Common myeloid progenitor, CD34-positive (primary cell): ENCODE measurements at places on chromosomes 16 and 17.

- no peak overlapping the region for H3K4me3 ChIP-seq
- DNase-seq, result no peak
- no peaks in the 10 kb centered on the region for H3K27me3 ChIP-seq
- peaks cover 3% of the 10 kb centered on the region for H3K36me3 ChIP-seq
- peaks cover 53% of the 10 kb centered on the region for H3K4me1 ChIP-seq
These were observed 50.5 kb downstream of the CBFA2T3 start for GRCh38 chr16:88926374-88926990.

GRCh38 chr16:75648265-75649076, 898 bp downstream of the TERF2IP start:
- no peaks in the 10 kb centered on the region for H3K27me3 ChIP-seq
- peak overlapping the region; percentile 96 for H3K27ac ChIP-seq
- H3K36me3 ChIP-seq, result peaks cover 21% of the 10 kb centered on the region
- peak overlapping the region; percentile 99 for H3K4me3 ChIP-seq

GRCh38 chr16:28943281-28943680, 7.5 kb upstream of the NFATC2IP start:
- no peaks in the 10 kb centered on the region for H3K27me3 ChIP-seq
- no peak for DNase-seq
- H3K4me3 ChIP-seq, result no peak overlapping the region

- H3K4me1 ChIP-seq, result no peaks in the 10 kb centered on the region
- H3K4me3 ChIP-seq, result no peak overlapping the region
- no peak for DNase-seq
- H3K27me3 ChIP-seq, result peaks cover 4% of the 10 kb centered on the region
- H3K36me3 ChIP-seq, result no peaks in the 10 kb centered on the region
These were observed 13.8 kb downstream of the SLFN5 start for GRCh38 chr17:35256629-35257028.

- H3K4me1 ChIP-seq, result peaks cover 4% of the 10 kb centered on the region
- no peaks in the 10 kb centered on the region for H3K36me3 ChIP-seq
- H3K4me3 ChIP-seq, result no peak overlapping the region
These were observed 22.7 kb downstream of the SLC6A4 start for GRCh38 chr17:30212750-30213149.

- H3K27me3 ChIP-seq, result no peaks in the 10 kb centered on the region
- H3K36me3 ChIP-seq, result no peaks in the 10 kb centered on the region
- H3K27ac ChIP-seq, result no peak overlapping the region
- no peak overlapping the region for H3K4me3 ChIP-seq
- H3K4me1 ChIP-seq, result no peaks in the 10 kb centered on the region
- DNase-seq, result no peak
These were observed 259.0 kb upstream of the ZFHX3 start for GRCh38 chr16:73306901-73307413.

DNA sequence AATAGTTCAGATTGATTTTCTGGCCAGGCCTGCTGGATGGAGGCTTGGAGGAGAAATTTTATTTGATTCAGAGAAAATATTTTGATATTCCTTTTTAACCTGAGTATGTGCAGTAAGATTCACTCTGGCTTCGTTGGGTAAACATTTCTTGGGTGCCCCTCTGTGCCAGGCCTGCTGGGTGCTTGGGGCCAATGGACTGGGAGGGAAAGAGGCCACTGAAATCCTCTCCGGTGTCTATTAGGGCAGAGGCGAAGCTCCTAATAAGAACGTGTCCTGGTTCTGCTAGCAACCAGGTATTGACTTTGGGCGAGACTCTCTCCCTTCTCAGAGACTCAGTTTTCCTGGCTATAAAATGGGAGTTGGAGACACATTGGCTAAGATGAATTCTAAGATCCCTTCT, 122.5 kb downstream of the CYLD start:
- no peaks in the 10 kb centered on the region for H3K36me3 ChIP-seq
- H3K4me1 ChIP-seq, result no peaks in the 10 kb centered on the region
- no peak overlapping the region for H3K27ac ChIP-seq
- H3K4me3 ChIP-seq, result no peak overlapping the region
- no peaks in the 10 kb centered on the region for H3K27me3 ChIP-seq

DNA sequence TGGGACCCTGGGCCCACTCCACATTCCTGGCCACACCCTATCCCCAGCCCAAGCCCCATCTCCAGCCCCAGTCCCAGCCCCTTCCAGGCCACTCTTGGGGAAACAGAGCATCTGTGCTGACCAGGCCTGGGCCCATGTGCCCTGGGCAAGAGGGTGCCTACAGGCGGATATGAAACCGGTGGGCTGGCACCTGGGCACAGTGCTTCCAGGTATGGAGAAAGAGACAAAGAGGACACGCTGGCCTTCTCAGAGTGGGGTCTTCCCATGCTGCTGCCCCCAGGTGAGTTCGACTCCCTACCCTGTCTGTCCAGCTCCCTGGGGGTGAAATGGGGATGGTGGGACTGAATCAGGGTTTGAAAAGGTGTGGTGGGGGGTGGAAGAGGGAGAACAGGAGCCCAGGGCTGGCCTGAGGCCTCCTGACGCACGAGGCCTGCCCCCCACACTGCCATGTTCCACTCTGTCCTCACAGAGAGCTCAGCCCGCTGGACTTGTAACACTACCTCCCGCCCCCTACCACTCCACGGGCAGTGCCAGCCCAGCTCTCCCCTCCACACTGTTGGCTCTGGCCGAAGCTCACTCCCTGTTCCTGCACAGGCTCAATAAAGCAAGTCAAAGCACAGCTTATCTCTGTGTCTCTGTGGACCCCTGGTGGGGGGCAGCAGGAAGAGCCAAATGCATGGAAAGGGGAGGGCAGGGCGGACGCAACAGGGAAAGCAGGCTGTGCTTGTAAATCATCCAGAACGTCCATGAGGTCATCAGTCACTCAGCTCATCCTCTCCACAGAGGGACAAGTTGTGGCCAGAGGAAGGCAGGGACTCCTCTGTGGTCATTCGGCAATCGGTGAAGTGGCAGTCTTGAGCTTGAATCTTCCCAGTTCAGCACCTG, 71.1 kb upstream of the TMEM97 start:
- H3K4me1 ChIP-seq, result peaks cover 11% of the 10 kb centered on the region
- no peak overlapping the region for H3K27ac ChIP-seq
- H3K27me3 ChIP-seq, result peaks cover 16% of the 10 kb centered on the region
- no peaks in the 10 kb centered on the region for H3K36me3 ChIP-seq
- H3K4me3 ChIP-seq, result no peak overlapping the region

DNA sequence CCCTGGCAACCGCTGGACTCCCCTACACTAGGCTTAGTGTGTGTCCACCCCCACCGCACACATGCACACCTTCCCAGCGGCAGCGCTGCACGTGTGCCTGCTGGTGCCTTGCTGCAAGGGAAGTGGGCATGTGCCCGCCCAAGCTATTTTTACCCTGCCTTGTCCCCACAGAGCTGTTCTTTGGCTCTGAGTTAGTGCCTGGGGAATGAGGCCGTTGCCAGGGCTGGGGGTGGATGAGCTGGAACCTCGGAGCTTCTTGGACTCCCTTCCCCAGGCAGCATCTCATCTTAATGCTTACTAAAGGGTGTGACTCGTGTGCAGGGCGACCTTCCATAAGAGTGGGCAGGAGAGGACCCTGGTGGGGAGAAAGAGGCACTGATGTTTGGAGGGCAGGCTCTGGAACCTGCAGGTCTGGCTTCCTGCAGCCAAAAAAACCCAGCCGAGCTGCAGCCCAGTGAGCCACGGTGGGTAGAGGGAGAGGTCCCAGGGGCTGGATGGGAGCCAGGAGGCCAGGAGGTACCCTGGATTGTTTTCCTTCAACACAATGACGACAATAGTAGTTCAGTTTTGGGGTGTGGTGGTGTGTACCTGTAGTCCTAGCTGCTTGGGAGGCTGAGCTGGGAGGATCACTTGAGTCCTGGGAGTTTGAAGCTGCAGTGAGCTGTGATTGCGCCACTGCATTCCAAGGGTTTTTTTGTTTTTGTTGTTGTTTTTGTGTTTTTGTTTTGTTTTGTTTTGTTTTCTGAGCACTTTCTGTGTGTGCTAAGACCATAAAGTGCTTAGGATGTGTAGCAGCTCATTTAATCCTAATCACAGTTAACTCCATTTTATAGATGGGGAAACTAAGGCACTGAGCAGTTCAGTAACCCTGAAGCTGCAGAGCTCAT, 119.1 kb downstream of the RAB11FIP4 start:
- peaks cover 40% of the 10 kb centered on the region for H3K4me1 ChIP-seq
- H3K36me3 ChIP-seq, result no peaks in the 10 kb centered on the region
- no peak overlapping the region for H3K27ac ChIP-seq
- peak overlapping the region; percentile 38 for H3K4me3 ChIP-seq
- no peaks in the 10 kb centered on the region for H3K27me3 ChIP-seq

GRCh38 chr16:58495521-58496331, 4.2 kb upstream of the NDRG4 start:
- H3K27ac ChIP-seq, result no peak overlapping the region
- no peaks in the 10 kb centered on the region for H3K36me3 ChIP-seq
- H3K4me3 ChIP-seq, result no peak overlapping the region
- peaks cover 18% of the 10 kb centered on the region for H3K4me1 ChIP-seq
- DNase-seq, result no peak
